Activated CD4-positive, alpha-beta memory T cell treated with anti-CD3 and anti-CD28 coated beads for 36 hours (primary cell): ENCODE measurements at places on chromosomes 16 and 17.

GRCh38 chr16:88758944-88759244 is 26.1 kb downstream of the PIEZO1 start:
- no peak for DNase-seq

- DNase-seq, result no peak
Observed at GRCh38 chr17:9913476-9913875, 8.4 kb upstream of the RCVRN start.

- no peak for DNase-seq
Observed at GRCh38 chr17:57097832-57098421, 12.9 kb downstream of the AKAP1 start.

GRCh38 chr16:60346256-60346655 is 1612.1 kb upstream of the GOT2 start:
- no peak for DNase-seq

DNA sequence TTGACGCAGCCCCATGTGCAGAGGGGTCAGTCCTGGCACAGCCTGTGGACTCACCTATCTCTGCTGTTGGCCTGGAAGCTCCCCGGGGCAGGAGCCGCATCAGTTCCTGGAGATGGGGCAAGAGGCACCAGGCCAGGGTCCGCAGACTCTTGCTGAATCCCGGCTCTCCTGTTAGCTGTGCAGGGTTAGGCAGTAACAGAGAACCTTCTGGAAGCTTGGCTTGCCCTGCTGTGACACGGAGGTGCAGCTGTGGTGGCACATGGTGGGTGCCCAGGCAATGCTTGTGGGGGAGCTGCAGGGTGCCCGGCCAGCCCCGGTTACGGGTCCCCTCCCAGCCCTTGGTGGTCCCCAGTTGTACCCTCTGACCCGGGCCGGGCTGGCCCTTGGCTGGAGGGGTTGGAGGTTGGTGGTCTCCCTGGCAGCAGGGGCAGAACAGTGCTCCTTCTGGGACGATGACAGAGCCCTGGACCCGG is 26.0 kb upstream of the ZNF469 start:
- no peak for DNase-seq

DNA sequence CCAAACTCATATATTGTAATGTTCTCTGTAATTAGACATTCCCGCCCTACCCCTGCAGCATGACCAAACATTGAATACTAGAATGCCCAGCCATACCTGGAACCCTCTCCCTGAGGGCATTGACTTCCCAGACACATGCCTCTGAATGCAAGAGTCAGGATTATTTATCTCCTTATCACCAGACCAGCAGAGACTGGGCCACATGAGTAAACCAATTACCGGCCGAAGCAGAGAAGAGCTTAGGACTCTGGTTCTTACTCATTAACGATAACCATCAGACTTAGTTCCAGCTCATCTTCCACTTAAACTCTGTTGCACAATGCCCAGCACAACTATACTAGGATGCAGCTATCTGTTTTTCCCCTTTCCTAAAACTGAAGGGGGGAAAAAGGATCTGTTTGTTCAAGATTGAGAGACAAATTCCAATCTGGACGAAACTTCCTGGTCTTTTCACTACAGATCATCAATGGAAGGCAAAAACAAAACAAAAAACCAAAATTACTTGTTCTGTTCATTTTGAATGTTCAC is 88.2 kb upstream of the CORO6 start:
- DNase-seq, result no peak

- no peak for DNase-seq
Observed at GRCh38 chr16:86215233-86215978, 294.9 kb upstream of the FOXF1 start.

GRCh38 chr16:3274490-3274889 is 8.8 kb upstream of the ZNF263 start:
- no peak for DNase-seq

DNA sequence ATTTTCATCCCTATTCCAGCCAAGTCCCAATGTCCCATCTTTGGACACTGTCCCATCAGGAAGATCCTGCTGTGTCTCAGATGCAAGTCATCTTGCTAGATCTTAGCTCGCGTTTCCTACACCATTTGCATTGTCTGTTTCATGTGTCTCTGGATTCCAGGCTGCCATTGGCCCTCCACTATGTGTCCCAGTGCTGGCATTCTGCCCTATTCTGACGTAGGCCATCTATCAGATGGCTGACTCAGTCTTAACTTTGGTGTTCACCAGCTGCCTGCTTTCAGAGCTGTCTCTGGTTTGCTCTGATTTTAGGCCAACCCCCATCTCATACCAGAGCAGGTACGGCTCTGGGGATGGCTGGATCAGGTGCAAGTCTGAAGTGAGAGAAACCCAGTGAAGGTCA is 300.9 kb upstream of the ASIC2 start:
- DNase-seq, result no peak

GRCh38 chr17:58249270-58250133 is 11.1 kb downstream of the LPO start:
- peak; percentile 83 for DNase-seq

DNA sequence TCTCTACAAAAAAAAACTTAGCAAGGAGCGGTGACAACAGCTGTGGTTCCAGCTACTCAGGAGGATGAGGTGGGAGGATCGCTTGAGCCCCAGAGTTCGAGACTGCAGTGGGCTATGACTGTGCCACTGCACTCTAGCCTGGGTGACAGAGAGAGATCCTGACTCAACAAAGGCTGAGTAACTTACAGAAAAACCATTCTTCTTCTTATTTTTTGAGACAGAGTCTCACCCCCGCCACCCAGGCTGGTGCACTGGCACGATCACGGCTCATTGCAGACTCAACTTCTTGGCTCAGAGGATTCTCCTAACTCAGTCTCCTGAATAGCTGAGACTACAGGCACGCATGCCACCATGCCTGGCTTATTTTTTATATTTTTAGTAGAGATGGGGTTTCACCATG is 56.0 kb downstream of the CYB5D2 start:
- DNase-seq, result no peak

DNA sequence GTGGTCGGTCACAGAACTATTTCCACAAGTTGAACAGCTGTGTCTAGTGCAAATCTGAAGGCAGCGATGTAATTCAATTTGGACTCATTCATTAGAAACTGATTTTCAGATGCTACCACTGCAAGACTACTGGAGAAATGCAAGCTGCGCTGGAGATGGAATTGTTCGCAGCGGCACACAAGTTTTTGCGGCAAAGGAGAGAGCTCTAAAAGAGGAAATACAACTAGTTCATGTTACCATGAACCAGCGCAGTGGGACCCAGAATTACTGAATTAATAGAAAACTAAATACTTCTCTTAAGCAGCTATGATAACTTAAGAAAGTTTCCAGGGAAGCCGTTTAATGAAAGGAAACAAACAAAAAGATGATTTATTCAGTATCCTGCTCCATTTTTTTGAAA is 1.9 kb downstream of the CREBBP start:
- no peak for DNase-seq

DNA sequence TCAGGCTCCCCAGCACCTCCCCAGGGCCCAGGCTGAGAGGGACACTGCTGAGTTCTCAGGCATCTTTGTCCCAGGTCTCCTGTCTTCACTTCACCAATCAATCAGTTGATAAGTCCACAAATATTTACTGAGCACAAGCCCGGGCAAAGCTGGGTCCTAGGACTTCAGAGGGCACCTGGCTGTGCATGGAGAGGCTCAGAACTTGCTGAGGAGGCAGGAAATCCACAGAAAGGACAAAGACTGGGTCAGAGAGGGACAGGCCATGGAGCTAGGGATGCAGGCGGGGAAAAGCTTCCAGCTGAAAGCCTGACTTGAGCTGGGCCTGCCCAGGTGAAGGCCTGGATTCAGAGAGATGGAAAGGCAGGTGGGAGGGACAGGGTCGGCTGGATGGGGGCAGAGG is 33.2 kb upstream of the C1QL1 start:
- DNase-seq, result no peak

GRCh38 chr17:58228679-58229078 is 9.6 kb upstream of the MKS1 start:
- DNase-seq, result no peak
